Effector memory CD8-positive, alpha-beta T cell (primary cell): ENCODE measurements at places on chromosomes 13 and 19.

DNA sequence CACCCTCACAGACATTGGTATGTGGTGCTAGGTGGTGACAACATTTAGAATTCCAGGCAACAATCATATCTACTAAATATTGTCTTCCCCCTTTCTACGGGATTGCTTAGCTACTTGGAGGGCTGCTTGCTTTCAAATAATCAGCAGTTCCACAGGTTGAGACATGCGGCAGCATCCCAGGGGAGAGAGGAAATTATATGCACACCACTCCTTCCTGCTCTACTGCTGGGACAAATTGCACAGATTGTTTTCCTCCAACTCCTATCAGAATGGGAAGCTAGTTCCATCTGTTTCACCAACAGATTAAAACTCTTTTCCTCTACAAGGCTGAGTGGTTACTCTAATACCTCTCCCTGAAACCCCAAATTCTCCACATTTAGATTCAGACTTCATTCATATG lies 275.4 kb downstream of the DNAJC15 start:
- no peak overlapping the region for H3K27ac ChIP-seq
- peaks cover 25% of the 10 kb centered on the region for H3K27me3 ChIP-seq
- no peak for DNase-seq
- H3K36me3 ChIP-seq: no peaks in the 10 kb centered on the region
- H3K4me3 ChIP-seq: no peak overlapping the region

GRCh38 chr19:47231215-47232054 lies 436 bp upstream of the BBC3 start:
- H3K36me3 ChIP-seq: peaks cover 26% of the 10 kb centered on the region
- peak overlapping the region; percentile 73 for H3K4me3 ChIP-seq
- DNase-seq: peak; percentile 90
- H3K27ac ChIP-seq: peak overlapping the region; percentile 85
- no peaks in the 10 kb centered on the region for H3K27me3 ChIP-seq

GRCh38 chr19:47408156-47408938 lies 11.0 kb downstream of the MEIS3 start:
- DNase-seq: no peak
- no peak overlapping the region for H3K27ac ChIP-seq
- peaks cover 1% of the 10 kb centered on the region for H3K4me1 ChIP-seq
- no peak overlapping the region for H3K4me3 ChIP-seq

DNA sequence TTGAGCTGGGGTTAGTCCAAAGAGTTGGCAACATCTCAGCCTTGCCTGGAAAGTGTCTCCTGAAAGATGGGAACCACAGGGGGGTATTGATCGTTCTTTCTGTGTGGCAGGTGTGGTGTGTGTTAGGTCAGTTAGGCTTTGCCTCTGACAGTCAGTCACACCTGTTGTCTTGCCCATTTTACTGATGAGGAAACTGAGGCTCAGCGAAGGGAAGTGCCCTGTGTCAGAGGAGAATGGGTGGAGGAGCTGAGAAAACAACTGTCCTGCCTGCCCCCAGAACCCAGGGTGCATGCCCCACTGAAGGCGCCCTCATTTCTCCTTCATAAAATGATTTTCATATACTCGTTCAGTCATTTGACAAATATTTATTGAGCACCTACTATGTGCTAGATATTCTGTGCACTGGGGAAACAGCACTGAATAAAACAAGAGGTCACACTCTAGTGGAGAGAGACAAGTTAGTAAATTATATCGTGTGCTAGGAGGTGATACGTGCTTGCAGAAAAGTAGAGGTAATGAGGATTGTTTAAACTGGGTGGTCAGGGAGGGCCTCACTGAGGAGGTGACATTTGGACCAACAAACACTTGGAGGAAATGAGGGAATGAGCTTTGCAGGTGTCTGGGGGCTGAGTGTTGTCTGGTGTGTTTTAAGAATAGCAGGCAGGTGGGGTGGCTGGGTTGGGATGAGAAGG lies 1.6 kb downstream of the FXYD5 start:
- peaks cover 49% of the 10 kb centered on the region for H3K4me1 ChIP-seq
- H3K4me3 ChIP-seq: peak overlapping the region; percentile 100
- no peaks in the 10 kb centered on the region for H3K27me3 ChIP-seq
- H3K27ac ChIP-seq: peak overlapping the region; percentile 99

DNA sequence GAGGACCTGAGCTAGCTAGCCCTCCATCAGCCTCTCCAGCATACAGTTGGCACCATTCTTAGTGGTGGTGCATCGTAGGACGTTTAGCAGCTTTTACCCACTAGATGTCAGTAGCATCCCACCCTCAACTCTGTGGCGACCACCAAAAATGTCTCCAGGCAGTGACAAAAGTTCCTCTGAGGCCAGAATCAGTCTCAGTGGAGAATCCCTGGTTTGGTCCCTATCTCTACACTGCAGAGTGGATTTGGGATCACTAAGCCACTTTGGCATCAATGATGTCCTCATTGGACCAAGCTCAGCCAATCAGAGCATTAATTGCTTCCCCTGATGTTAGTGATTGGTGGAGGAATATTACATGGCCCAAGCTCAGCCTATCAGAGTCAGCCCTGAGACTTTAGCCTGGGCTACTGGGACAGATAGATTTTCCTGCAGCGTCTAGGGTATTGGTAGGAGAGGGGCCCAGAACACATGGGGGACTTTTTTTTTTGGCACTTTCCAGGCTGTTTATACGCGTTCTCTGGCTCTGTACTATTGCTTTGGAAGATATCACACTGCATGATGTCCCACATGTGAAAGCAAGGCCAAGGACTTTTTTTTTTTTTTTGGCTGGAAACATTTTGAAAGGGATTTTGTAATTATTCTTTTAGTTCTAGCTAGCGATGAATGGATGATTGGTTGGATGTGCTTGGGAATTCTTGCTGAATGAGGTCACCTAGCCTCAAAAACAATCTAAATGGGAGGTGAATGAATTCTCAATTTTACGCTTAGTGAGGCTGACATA lies 7.0 kb downstream of the TMEM221 start:
- no peak overlapping the region for H3K4me3 ChIP-seq
- H3K27me3 ChIP-seq: peaks cover 6% of the 10 kb centered on the region
- peaks cover 3% of the 10 kb centered on the region for H3K36me3 ChIP-seq
- no peak for DNase-seq

GRCh38 chr13:21516805-21517204 lies 57.7 kb upstream of the ZDHHC20 start:
- no peaks in the 10 kb centered on the region for H3K4me1 ChIP-seq
- no peaks in the 10 kb centered on the region for H3K27me3 ChIP-seq
- peak overlapping the region; percentile 32 for H3K27ac ChIP-seq
- H3K4me3 ChIP-seq: no peak overlapping the region
- H3K36me3 ChIP-seq: peaks cover 40% of the 10 kb centered on the region

DNA sequence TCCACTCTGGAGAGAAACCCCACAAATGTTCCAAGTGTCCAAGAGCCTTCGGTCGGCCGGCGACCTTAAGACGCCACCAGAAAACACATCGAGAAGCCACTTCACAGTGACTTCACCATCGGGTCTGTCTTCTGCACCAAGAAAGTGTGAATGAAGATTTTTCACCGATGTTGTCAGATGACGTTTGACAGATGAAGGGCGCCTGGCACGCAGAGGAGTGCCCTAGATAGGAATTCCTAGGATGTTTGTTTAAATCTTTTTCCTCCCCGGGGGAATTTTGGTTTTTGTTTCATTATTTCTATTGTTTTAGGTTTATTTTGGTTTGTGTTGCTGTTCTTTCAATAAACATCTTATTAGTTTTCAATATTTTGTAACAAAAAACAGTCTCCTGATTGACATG lies 7.0 kb downstream of the ZSCAN5C start:
- no peak overlapping the region for H3K27ac ChIP-seq
- H3K4me1 ChIP-seq: no peaks in the 10 kb centered on the region
- H3K4me3 ChIP-seq: no peak overlapping the region
- peaks cover 61% of the 10 kb centered on the region for H3K27me3 ChIP-seq

DNA sequence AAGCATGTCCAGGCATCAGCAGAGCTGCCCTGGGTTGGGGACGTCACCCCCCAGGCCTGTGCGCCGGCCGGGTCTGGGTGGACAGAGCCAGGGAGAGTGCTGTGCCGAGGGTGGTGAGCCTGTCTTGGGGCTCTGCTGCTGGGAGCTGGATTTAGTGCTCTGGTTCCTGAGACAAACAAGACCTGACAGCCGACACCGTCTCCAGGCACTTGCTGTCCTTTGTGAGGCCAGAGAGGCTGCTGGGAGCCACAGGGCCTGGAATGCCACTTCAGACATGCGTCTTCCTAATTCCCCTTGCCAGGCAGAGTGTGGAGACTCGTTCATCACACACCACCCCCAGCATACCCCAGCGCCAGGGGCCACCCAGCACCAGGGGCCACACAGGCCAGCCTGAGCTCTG lies 165.8 kb downstream of the KDM4B start:
- H3K27me3 ChIP-seq: no peaks in the 10 kb centered on the region
- no peak for DNase-seq

- H3K27ac ChIP-seq: peak overlapping the region; percentile 33
- H3K36me3 ChIP-seq: peaks cover 3% of the 10 kb centered on the region
- no peak for DNase-seq
- peaks cover 3% of the 10 kb centered on the region for H3K4me1 ChIP-seq
Measured at GRCh38 chr13:45055198-45055901, 65.0 kb upstream of the GTF2F2 start.

DNA sequence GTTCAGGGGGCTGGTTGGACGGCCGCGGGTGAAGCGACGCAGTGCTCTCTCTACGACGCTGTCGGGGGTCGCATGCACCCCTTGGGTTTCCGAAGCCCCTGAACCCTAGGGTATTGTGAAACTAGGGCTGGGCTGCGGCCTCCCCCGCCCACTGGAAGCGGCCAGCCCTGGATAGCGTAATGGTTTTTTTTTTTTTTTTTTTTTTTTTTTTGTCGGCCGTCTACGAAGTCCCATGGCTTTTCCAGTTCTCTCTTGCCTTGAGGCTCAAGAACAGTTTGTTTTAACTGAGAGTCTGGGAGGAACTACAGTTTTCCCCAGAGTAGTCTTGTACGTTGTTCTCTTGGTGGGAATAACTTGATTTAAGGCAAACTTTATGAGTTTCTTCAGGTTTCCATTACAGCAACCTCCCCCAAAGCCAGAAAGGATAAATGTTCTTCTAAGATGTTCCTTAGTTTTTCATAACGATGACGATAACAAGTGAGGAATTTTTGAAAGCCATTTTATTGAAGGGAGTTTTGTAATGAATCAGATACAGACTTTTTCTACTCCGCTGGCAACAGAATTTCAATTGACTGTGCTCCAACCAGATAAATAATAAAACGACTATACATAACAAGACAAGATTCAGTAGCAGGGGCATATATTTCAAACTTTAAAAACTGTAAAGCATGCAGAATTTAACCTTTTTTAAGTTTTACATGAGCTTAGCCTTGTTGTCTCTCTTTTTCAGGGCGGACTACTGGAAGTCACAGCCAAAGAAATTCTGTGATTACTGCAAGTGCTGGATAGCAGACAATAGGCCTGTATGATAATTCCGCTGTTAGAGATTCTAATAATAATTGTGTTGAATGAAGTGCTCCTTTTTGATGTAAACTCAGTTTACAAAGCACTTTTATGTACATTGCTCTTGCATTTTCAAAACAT lies 867 bp downstream of the WBP4 start:
- H3K4me3 ChIP-seq: peak overlapping the region; percentile 99
- peak overlapping the region; percentile 100 for H3K27ac ChIP-seq
- no peak for DNase-seq
- H3K4me1 ChIP-seq: peaks cover 29% of the 10 kb centered on the region

DNA sequence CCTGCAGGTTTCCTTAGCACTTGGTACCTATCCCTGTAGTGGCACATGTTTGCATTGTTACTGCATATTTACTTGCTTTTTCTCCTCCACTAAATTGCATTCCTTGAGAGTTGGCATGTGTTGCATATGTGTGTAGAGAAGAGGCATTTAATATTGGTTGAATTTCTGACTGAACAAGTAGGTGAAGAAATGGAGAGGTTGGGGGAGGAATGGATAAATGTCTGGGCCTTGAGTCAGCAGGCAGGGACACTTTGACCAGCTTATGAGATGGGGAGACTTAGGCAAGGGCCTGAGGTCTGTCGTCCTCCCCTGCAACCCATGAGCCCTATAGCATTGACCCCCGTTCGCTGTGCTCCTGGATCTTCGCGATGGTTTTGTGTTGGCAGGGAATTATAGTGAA lies 2.0 kb upstream of the GPR18 start:
- peak overlapping the region; percentile 81 for H3K4me3 ChIP-seq
- DNase-seq: no peak
- H3K36me3 ChIP-seq: peaks cover 15% of the 10 kb centered on the region

GRCh38 chr19:50325310-50326100 lies 3.7 kb downstream of the KCNC3 start:
- H3K27ac ChIP-seq: no peak overlapping the region
- H3K4me1 ChIP-seq: peaks cover 29% of the 10 kb centered on the region
- peaks cover 65% of the 10 kb centered on the region for H3K27me3 ChIP-seq

DNA sequence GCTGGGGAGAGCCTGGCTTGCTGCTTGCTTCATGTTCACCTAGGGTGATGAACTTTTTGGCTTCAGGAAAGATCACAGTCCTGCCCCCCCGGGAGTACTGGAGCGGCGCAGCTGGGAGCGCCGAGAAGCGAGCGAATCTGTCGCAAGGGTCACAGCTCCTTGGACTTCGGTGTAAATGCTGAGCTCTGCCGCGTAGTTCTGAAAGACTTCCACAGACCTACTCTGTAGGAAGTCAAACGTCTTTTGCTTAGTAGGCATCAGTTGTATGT lies 2.7 kb downstream of the ING1 start:
- H3K27me3 ChIP-seq: no peaks in the 10 kb centered on the region
- peaks cover 59% of the 10 kb centered on the region for H3K36me3 ChIP-seq
- H3K27ac ChIP-seq: peak overlapping the region; percentile 96
- H3K4me3 ChIP-seq: peak overlapping the region; percentile 95
- peaks cover 24% of the 10 kb centered on the region for H3K4me1 ChIP-seq

GRCh38 chr19:47419030-47419783 lies at the start of gene MEIS3:
Gene MEIS3, minus strand, starts transcription at chr19:47419527. Its CDS starts 446 bp downstream, at chr19:47419081.
- DNase-seq: no peak
- H3K27ac ChIP-seq: no peak within 1 kb of the TSS
- H3K4me1 ChIP-seq: peaks cover 42% of the 10 kb centered on the region
- H3K36me3 ChIP-seq: peaks cover 10% of the 10 kb centered on the region
- peak within 1 kb of the TSS; percentile 64 for H3K4me3 ChIP-seq
- H3K27me3 ChIP-seq: peaks cover 82% of the 10 kb centered on the region

- peak overlapping the region; percentile 90 for H3K27ac ChIP-seq
- no peak for DNase-seq
- H3K4me1 ChIP-seq: peaks cover 39% of the 10 kb centered on the region
- no peaks in the 10 kb centered on the region for H3K27me3 ChIP-seq
Measured at GRCh38 chr19:41860419-41861115, 512 bp downstream of the RPS19 start.

DNA sequence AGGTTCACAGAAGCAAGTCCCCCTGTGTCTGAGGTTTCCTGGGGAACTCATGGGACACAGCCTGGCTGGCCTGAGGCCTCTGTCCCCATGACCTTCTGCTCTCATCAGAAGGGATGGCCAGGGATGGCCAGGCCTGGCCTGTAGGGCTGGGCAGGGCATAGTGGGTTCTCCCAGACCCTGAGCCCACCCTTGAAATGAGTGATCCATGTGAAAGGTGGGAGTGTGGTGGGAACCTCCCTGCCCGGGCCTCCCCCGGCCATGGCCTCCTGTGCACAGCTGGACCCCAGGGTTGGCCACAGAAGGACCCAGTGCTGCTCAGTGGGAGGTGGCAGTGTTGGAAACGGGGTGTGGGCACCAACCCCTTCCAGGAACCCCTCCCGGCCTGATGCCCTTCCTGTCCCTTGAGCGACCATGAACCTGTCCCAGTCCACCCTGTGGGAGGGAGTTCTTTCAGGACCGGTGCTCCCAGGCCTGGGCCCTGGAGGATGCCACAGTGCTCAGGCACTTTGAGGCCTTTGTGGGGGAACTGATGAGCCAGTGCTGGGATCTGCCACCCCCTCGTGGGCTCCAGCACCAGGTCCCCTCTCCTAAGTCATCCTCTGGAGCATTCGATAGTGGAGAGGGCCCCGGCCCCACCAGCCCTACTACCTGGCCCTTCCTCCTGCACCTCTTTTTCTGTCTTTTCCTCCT lies 15.5 kb upstream of the ZNF14 start:
- DNase-seq: no peak
- no peaks in the 10 kb centered on the region for H3K4me1 ChIP-seq
- no peak overlapping the region for H3K27ac ChIP-seq
